Activated naive CD4-positive, alpha-beta T cell (primary cell): ENCODE measurements at places on chromosomes 2 and 18.

DNA sequence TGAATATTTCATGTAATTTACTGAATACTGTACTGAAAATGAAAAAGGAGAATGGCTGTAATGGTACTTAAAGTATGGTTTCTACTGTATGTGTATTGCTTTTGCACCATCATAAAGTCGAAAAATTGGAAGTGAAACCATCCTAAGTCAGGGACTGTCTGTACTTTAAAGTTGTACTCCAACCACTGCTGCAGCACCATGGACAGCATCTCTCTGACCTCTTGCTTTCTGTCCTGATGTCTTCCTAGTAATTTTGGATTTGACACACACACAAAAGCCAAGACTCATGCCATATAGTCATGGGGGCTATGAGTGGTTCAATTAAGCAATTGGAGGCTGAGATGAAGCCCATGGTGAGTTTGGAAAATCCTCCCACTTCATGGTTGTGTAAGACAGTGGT lies 256.3 kb upstream of the PKDCC start:
- DNase-seq, result no peak

GRCh38 chr2:132595693-132596092 lies 74.3 kb downstream of the LYPD1 start:
- DNase-seq, result no peak

- DNase-seq, result no peak
These were observed 145.5 kb downstream of the LRATD1 start for GRCh38 chr2:14778015-14778414.

DNA sequence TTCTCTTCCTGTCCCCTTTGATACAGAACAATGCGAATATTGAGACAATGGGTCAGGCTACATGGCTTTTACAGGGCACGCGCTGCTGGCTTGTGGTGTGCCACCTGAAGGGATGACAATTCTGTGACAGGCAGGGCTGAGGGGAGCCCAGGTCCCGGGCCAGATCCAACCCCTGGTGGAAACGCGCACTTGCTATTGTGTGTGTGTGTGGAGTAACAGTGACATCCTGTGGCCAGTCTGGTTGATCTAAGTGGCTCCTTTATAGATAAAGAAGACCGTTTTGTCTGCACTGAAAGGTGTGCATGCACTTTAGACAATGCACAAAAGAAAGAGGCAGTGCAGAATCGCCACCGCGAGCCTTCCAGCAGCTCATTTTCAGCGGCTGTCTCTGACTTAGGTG lies 273.6 kb downstream of the HRH4 start:
- no peak for DNase-seq

DNA sequence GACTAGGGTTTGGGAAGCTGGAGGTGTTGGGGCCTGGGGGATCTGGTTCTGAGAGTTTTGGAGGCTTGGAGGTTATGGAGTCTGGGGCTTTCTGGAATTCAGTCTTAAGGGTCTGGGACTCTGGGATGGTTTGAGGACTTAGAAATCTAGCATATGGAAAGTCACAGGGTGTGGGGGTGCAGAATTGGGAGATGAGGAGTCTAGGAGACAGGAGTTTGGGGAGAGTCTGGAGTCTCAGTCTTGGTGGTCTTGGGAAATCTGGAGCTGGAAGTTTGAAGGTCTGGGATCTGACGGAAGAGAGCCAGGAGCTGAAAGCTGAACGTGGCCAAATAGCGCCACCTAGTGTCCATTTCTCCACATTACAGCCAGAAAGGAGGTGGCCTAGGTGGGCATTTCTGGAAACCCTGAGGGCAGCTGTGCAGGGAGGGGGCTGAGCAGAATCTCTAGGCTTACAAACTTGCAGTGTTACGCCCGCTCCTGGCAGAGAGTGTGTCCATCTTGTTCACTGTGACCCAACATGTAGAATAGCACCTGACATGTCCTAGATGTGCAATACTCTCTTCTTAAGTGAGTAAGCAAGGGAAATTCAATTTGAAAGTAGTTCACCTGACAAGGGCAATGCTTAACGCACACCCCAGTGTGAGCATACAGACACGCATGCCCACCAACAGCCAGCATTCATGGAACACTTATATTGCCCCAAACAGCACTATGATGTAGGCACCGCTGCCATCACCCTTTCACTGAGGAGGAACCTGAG lies 204.8 kb downstream of the TFCP2L1 start:
- DNase-seq, result no peak
